ENCODE measurements at places on chromosomes 6 and 20.
A peak's percentile ranks its signal among the peaks of the same experiment; 100 is the strongest.

DNA sequence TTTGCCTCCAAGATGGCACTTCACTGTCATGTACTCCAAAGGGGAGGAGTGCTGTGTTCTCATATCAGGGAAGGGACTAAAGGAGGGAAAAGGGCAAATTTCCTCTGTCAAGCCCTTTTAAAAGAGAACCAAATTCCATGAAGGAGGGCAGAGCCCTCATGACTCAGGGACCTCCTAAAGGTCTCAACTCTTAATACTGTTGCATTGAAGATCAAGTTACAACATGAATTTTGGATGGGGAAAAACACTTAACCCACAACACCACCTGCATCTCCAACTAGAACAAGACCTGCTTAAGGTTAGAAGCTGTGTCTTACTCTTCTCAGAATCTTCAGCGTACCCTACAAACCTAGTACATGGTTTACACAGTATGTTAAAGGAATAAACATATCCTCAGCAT, 23.7 kb upstream of the FBXO30 start:
- no peak for DNase-seq

- no peak for DNase-seq
Observed at GRCh38 chr6:163128324-163128723, 286.2 kb upstream of the QKI start.

GRCh38 chr20:46363874-46364669, 42.3 kb downstream of the ELMO2 start:
- DNase-seq = peak; percentile 69

GRCh38 chr6:117138920-117139319, 126.4 kb upstream of the VGLL2 start:
- no peak for DNase-seq

GRCh38 chr6:88295663-88296062, 129.5 kb upstream of the CNR1 start:
- no peak for DNase-seq

DNA sequence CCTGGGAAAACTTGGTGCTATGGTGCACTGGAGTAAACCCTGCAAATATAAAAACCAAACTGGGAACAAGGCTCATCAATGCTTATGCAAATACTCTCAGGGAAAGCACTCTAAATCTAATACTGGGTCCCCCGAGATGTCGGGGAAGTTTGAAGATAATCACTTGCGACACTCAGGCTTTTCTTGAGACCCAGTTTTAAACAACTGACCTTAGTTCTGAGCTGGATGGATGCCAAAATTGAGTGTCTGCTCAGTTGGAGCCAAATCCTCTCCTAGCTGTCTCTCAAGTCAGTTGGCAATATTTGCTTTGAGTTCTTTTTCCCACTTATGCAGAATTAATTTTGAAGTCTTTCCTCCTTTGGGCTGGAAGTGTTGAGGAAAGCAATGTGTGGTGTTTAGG, 75.5 kb upstream of the CD2AP start:
- DNase-seq = no peak

All from AG09319 (cell line).